Stimulated activated CD4-positive, alpha-beta T cell treated with anti-CD3 and anti-CD28 coated beads, Interleukin-12 subunit alpha, Interleukin-12 subunit beta, amount 100 ng/mL, for 4 hours (primary cell): ENCODE measurements at places on chromosomes 13 and 19.
A peak's percentile ranks its signal among the peaks of the same experiment; 100 is the strongest.

DNA sequence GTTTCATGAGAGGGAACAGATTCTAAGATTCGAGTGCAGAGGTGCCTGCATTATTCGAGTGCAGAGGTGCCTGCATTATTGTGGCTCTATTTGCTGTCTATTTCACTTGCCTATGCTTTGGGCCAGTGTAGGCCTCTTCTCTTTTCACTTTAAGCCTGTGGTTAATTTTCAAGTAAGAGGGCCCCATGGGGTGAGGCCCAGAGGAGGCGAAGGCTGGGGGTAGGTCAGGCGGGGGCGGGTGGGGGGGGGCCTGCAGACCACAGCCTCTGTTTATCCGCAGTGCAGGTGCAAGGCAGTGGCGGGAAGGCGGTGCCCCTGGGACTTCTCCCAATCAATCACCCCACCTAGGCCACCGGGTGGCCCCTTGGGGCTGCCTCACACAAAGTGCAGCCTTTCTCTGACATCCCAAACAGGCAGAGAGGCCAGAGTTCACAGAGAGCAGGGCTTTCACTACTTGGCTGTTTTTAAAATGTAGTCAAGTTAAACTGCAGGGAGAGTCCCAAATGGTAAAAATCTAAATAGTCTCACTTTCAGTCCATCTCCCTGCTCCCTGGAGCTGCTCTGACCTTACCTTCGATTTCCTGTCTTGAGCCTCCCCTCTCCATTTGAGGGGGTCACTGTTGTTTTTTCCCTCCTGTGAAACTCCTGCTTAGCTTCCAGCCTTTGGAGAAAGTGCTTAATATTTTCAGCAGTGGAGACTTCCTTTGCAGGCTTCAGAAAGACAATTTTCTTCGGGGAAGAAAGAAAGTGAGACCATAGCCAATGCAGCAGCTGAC lies 249.0 kb downstream of the DLEU7 start:
- DNase-seq, result peak; percentile 3

DNA sequence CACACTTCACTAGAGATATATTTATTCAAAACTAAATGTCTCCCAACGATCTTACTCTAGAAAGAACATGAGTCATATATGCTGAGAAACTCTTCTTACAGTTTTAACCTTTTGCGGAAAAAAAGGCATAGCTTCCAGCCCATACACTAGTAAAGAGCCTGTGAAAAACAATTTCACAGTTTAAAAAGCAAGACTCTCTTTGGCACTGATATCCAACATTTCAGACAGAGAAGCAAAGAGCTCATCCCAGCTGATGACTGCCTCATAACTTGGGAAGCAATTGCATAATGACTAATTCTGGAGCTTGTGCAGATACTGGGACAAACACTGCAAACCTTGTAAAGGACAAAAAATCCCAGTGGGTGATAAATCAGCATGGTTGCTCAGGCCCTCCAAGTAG lies 88.0 kb downstream of the ENOX1 start:
- no peak for DNase-seq

- DNase-seq, result no peak
Observed at GRCh38 chr19:3514930-3515329, 8.8 kb downstream of the FZR1 start.

GRCh38 chr19:56253737-56254136 lies 18.8 kb upstream of the EDDM13 start:
- no peak for DNase-seq

GRCh38 chr13:36157480-36157879 lies 26.3 kb upstream of the DCLK1 start:
- no peak for DNase-seq

DNA sequence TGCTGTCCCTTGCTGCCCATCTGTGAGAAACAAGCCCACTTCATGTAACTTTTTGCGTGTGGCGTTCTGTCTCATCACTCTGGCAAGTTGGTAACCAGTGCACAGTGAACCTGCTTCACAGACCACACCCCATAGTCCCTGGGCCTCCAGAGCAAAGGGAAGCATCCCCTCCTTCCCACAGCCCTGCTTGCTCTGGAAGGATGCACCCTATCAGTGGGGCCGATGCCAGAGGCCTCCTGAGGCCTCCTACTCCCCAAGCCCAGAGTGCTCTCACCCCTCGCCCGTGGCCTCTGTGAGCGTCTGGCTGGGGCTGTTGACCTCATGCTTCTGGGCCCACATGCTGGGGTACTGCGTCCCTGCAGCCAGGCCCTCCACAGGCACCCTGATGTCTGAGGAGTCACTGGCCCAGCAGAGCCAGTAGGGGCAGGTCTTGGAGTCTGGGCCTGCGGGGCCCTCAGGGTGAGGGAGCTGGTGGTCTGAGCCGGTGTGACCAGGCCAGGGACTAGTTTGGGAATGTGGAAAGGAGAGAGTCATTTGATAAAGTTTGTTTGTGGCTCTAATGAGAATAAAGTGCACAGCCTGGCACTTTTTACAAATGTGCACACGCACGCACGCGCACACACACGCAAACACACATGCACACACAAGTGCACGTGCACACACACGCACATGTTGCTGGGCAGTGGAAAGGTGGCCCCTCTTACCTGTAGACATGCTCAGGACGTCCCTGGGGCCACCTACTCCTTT lies 5.1 kb downstream of the TMEM86B start:
- DNase-seq, result no peak

DNA sequence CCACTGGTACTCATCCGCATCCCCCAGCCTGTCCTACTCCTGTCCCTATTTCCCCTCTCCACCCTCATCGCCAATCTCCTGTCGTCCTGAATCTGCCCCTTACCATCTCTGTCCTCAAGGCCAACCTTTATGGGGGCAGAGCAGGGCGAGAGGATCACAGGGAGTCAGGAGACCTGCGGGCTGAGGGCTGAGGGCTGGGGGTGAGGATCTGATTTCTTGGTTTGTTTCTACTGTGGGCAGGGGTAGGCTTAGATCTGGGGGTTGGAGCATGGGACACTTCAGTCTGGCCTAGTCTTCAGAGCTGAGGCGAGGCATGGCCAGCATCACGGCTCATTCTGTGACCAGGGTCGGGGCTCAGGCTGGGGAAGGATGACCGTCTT lies 16.5 kb upstream of the ERCC1 start:
- DNase-seq, result no peak

GRCh38 chr13:23534090-23534489 lies 36.1 kb upstream of the TNFRSF19 start:
- no peak for DNase-seq

- no peak for DNase-seq
Observed at GRCh38 chr13:21060338-21061028, 903 bp downstream of the LATS2 start.

- no peak for DNase-seq
Observed at GRCh38 chr13:44421853-44422525, 48.4 kb downstream of the SERP2 start.

GRCh38 chr13:74280093-74280794 lies 146.0 kb upstream of the KLF12 start:
- no peak for DNase-seq

DNA sequence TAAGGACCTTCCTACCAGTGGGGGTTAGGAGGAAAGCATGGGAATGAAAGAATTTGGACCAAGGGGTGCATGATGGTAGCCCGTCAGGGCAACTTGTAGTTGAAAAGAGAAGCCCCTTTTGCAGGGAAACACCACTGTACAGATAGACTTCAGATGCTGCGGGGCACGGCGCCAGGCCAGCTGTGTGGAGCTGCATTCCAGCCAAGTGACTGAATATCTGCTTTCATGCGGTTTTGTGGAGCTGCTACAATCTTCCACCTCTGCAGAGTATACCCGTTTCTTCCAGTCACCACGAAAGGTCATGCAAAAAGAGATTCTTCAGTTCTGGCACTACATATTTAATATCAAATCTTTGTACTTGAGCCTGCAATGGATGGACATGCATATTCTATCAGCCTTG lies 104.7 kb downstream of the RGCC start:
- DNase-seq, result no peak

GRCh38 chr13:66402066-66402465 lies 828.1 kb downstream of the PCDH9 start:
- DNase-seq, result no peak

GRCh38 chr19:5823579-5824281 lies 15.8 kb downstream of the FUT6 start:
- DNase-seq, result no peak

GRCh38 chr13:40221460-40222201 lies 444.8 kb downstream of the FOXO1 start:
- DNase-seq, result no peak

DNA sequence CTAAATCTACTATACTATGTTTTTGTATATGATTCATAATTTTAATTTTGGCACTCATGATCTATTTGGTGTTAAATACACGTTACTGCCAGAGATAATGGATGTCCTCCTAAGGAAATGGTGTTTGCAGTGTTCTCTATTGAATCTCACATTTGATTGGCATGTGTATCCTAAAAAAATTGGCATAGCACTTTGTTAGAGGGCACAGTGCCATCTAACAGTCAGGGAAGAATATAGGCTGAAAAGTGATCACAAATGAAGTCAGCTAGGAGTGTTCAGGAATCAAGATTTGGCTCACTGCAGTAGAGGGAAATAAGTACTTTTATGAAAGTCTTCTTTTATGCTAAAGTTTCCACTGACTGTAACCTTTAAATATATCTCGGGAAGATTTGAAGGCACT lies 624.6 kb downstream of the GPC6 start:
- no peak for DNase-seq

GRCh38 chr19:44512326-44513298 lies 12.3 kb upstream of the ZNF180 start:
- DNase-seq, result peak; percentile 14
